ENCODE measurements at places on chromosomes 5 and 9. TPM values are rescaled to one million over a fixed set of nuclear protein-coding genes. Genes with fewer than 3 reads are reported as not detected.

DNA sequence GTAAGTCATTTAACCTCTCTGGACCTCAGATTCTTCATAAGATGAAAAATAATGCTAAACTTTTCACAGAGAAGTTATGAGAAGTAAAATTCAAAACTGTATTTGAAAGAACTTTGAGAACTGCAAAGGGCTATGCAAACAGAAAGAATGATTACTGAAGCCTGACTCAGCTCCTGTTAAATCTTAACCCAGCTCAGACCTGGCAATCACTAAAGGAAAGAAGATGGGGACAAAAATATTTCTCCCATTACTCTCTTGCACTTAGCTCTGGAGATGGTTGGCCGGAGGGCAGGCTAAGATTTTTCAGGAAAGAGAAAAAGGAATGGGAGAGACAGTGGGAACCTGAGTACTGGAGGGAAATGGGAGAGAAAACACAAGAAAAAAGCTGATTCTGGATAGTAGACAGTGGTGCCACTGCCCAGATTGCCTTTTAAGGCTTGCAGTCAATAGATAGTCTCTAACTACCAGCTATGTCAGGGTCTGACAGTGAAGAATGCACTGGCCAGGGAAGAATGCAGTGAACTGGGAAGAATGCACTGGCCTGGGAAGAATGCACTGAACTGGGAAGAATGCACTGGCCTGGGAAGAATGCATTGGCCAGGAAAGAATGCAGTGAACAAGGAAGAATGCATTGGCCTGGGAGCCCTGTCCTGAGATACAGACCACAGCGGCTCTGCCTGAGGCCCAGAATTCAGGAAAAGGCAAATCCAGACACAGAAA is 25.2 kb upstream of the CEMIP2 start:
- peaks cover 6% of the 10 kb centered on the region for H3K36me3 ChIP-seq
- peaks cover 28% of the 10 kb centered on the region for H3K4me1 ChIP-seq
- H3K27ac ChIP-seq, result peak overlapping the region; percentile 67
- H3K27me3 ChIP-seq, result no peaks in the 10 kb centered on the region
- DNase-seq, result no peak
- no peak overlapping the region for H3K4me3 ChIP-seq

GRCh38 chr9:75365196-75365595 is 276.9 kb downstream of the OSTF1 start:
- H3K36me3 ChIP-seq, result peaks cover 8% of the 10 kb centered on the region
- H3K27me3 ChIP-seq, result no peaks in the 10 kb centered on the region
- H3K4me3 ChIP-seq, result no peak overlapping the region
- H3K27ac ChIP-seq, result no peak overlapping the region
- DNase-seq, result no peak

- no peaks in the 10 kb centered on the region for H3K27me3 ChIP-seq
- H3K36me3 ChIP-seq, result peaks cover 4% of the 10 kb centered on the region
- no peak overlapping the region for H3K4me3 ChIP-seq
These were observed 239.3 kb upstream of the PAPPA start for GRCh38 chr9:115914291-115914690.

GRCh38 chr5:98050583-98050982 is 722.9 kb upstream of the RGMB start:
- DNase-seq, result no peak
- no peaks in the 10 kb centered on the region for H3K4me1 ChIP-seq
- H3K27ac ChIP-seq, result no peak overlapping the region
- no peak overlapping the region for H3K4me3 ChIP-seq
- H3K36me3 ChIP-seq, result no peaks in the 10 kb centered on the region

DNA sequence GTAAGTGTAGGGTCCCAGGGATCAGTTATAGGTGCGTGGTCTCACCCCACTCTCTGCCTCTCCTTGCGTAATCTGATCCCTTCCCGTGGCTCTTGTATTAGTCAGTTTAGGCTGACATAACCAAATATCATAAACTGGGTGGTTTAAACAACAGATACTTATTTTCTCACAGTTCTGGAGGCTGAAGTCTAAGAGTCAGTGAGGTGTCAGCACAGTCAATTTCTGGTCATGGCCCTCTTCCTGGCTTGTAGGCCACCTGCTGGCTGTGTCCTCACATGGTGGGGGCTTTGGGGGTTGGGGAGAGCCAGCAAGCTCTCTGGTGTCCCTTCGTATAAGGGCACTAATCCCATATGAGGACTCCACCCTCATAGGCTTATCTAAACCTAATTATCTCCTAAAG is 32.3 kb downstream of the CARTPT start:
- no peak overlapping the region for H3K4me3 ChIP-seq
- H3K4me1 ChIP-seq, result no peaks in the 10 kb centered on the region
- DNase-seq, result no peak
- H3K36me3 ChIP-seq, result no peaks in the 10 kb centered on the region
- H3K27ac ChIP-seq, result no peak overlapping the region

NR5A1 gene
- total RNA-seq, result not detected

CDH6 gene
- total RNA-seq, result not detected

Data from natural killer cell treated with Interleukin-12 subunit alpha and Interleukin-12 subunit beta and Interleukin-15 and Interleukin-18, amount 100 ng/mL, for 72 hours (primary cell).